Common myeloid progenitor, CD34-positive (primary cell): ENCODE measurements at places on chromosomes 4 and X.

GRCh38 chrX:48492293-48492910, 16.4 kb upstream of the PORCN start:
- no peaks in the 10 kb centered on the region for H3K4me1 ChIP-seq
- H3K4me3 ChIP-seq: no peak overlapping the region
- H3K27ac ChIP-seq: no peak overlapping the region
- H3K27me3 ChIP-seq: no peaks in the 10 kb centered on the region
- no peak for DNase-seq

DNA sequence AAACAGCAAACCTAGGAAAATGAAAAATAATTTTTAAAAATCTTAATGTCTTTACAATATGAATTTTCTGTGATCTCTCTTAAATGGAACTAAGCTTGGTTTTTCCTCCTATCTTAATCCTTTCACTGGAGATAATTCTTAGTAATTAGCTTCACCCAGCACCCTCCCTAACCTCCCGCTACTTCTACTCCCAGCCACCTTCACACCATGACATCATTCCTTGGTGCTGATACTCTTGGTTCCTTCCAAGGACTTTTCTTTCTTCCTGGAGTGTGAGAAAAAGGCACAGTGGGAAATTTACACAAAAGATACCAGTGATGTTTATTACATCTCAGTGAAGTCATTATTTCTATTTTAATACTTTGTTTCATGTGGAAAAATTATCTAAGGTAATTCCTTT, 163.6 kb upstream of the PLAC1 start:
- DNase-seq: no peak
- H3K4me3 ChIP-seq: no peak overlapping the region
- no peaks in the 10 kb centered on the region for H3K36me3 ChIP-seq
- peaks cover 5% of the 10 kb centered on the region for H3K4me1 ChIP-seq
- H3K27me3 ChIP-seq: no peaks in the 10 kb centered on the region

GRCh38 chr4:120630427-120630826, 292.1 kb downstream of the PRDM5 start:
- no peak overlapping the region for H3K4me3 ChIP-seq
- no peaks in the 10 kb centered on the region for H3K4me1 ChIP-seq
- no peaks in the 10 kb centered on the region for H3K27me3 ChIP-seq
- H3K36me3 ChIP-seq: no peaks in the 10 kb centered on the region
- no peak for DNase-seq
- H3K27ac ChIP-seq: no peak overlapping the region

DNA sequence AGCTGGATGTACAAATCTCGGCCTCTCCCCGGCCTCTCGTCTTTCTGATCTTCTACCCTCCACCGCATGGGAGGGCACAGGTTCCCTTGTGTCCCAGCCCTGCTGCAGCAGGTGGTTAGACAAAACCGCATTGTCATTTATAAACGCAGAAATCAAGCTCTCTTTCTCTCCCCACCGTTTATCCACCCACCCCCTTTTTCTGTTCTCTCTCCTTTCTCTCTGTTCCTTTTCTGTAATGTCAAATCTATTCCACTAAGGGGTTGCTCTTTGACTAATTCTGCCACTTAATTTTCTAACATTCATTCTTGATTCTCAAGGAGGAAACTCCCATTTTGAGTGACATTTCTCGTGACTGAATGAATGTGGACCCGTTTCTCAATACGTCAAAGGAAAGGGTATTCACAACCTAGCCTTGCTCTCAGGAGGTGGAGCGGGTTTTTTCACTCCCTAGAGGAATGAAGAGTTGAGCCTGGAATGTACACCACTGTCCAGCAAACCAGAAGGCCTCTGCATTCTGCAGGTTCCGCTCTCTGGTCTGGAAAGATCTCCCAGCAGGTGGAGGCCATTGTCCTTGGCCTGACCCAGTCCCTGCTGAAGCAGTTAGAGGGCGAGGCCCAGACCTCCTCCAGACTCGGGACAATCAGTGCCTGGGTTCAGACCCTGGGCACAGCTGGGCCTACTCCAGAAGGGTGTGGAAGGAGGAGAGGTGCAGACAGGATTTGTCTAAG, 70.9 kb upstream of the ENPP6 start:
- H3K27ac ChIP-seq: no peak overlapping the region
- H3K4me1 ChIP-seq: peaks cover 9% of the 10 kb centered on the region
- H3K36me3 ChIP-seq: no peaks in the 10 kb centered on the region
- no peak for DNase-seq

GRCh38 chrX:51484616-51485015, 11.8 kb downstream of the NUDT11 start:
- no peaks in the 10 kb centered on the region for H3K27me3 ChIP-seq
- no peaks in the 10 kb centered on the region for H3K4me1 ChIP-seq
- no peaks in the 10 kb centered on the region for H3K36me3 ChIP-seq

- H3K4me3 ChIP-seq: no peak overlapping the region
- no peak overlapping the region for H3K27ac ChIP-seq
- no peak for DNase-seq
- H3K36me3 ChIP-seq: no peaks in the 10 kb centered on the region
Observed at GRCh38 chrX:150849996-150850720, 48.3 kb downstream of the CD99L2 start.

- no peaks in the 10 kb centered on the region for H3K4me1 ChIP-seq
- H3K27me3 ChIP-seq: no peaks in the 10 kb centered on the region
- peaks cover 4% of the 10 kb centered on the region for H3K36me3 ChIP-seq
- no peak for DNase-seq
- H3K4me3 ChIP-seq: no peak overlapping the region
- no peak overlapping the region for H3K27ac ChIP-seq
Observed at GRCh38 chr4:156884183-156884582, 87.4 kb downstream of the PDGFC start.

- peaks cover 3% of the 10 kb centered on the region for H3K36me3 ChIP-seq
- peaks cover under 1% of the 10 kb centered on the region for H3K4me1 ChIP-seq
- H3K27me3 ChIP-seq: no peaks in the 10 kb centered on the region
- H3K27ac ChIP-seq: no peak overlapping the region
- DNase-seq: no peak
Observed at GRCh38 chr4:184432127-184432922, 42.0 kb downstream of the IRF2 start.

DNA sequence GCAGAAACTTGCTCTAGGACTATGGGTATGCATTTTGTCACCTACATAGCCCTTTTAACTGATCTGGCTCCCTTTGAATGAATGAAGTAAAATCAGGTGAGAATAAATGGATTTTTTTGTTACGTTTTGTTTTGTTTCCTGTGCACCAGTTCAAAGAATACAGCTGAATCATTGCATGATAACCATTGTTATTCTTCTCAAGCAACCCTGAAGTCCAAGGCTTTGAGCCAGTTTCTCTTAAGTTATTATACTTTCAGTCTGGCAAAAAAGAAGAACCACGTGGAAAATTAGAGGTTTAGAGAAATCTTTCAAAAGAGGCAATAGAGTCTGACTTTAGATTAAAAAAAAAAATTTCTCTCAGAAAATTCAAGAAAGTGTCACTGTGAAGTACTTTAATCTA, 398.6 kb upstream of the TECRL start:
- H3K27me3 ChIP-seq: no peaks in the 10 kb centered on the region
- DNase-seq: no peak
- no peaks in the 10 kb centered on the region for H3K36me3 ChIP-seq
- no peak overlapping the region for H3K27ac ChIP-seq
- no peak overlapping the region for H3K4me3 ChIP-seq

DNA sequence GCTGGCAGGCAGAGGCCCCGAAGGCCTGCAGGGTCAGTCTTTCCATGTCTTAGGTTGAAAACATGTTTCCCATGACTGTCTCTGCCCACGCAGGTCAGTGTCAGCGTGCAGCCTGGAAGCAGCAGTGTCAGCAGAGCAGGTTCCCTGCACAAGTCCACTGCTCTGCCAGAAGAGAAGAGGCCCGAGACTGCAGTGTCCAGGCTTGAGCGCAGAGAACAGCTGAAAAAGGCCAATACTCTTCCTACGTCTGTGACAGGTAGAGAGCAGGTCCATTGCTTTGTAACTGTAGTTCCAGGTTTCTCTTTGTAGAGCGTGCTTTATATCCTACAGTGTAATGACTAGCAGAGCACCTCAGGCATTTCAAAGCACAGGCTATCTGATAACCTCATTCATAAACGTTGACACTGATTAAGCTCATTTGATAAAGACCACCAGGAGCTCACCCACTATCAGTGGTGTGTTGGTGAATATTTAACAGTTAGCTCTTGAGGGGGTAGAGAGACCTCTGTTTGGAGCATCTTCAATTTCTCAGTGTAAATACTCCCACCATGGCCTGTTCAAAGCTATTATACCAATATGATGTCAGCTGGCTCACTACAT, 63.2 kb downstream of the AASDH start:
- no peak overlapping the region for H3K27ac ChIP-seq
- H3K4me3 ChIP-seq: no peak overlapping the region
- no peak for DNase-seq

GRCh38 chr4:17535242-17535641, 20.3 kb downstream of the CLRN2 start:
- H3K36me3 ChIP-seq: no peaks in the 10 kb centered on the region
- no peaks in the 10 kb centered on the region for H3K27me3 ChIP-seq
- DNase-seq: no peak
- no peaks in the 10 kb centered on the region for H3K4me1 ChIP-seq
- no peak overlapping the region for H3K4me3 ChIP-seq
- no peak overlapping the region for H3K27ac ChIP-seq

DNA sequence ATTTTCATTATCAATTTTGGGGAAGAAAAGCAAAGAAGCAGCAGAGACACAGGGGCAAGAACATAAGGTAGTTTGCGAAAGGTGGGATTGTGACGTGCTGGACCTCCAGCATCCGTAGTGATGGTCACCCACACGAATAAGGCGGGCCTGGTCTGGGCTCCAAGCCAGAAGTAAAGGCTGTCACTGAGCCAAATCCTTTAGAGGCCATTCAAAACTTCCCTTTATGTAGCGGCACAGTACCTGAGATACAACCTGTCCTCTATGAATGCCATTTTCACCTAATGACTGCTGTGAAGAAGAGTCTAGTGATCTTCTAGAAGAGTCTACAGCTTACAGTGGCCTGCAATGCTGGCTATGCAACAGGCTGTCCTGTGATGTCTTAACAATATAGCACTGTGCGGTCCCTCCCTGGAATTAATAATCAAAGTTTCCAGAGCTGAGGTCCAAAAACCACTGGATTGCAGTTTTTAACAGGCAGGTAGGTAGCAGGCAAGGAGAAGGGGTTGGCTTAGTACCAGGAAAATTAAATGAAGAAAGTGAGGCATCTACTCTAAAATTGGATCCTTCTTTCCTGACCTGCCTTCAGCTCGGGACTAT, 56.2 kb downstream of the TRIML1 start:
- no peak overlapping the region for H3K27ac ChIP-seq
- no peak for DNase-seq
- H3K4me1 ChIP-seq: no peaks in the 10 kb centered on the region
- H3K4me3 ChIP-seq: no peak overlapping the region
- H3K27me3 ChIP-seq: no peaks in the 10 kb centered on the region

GRCh38 chr4:142278663-142279062, 567.4 kb downstream of the INPP4B start:
- H3K27ac ChIP-seq: no peak overlapping the region
- no peak for DNase-seq
- H3K27me3 ChIP-seq: no peaks in the 10 kb centered on the region

GRCh38 chr4:56791316-56791715, 30.2 kb downstream of the SPINK2 start:
- peaks cover 11% of the 10 kb centered on the region for H3K4me1 ChIP-seq
- H3K27me3 ChIP-seq: no peaks in the 10 kb centered on the region
- H3K27ac ChIP-seq: no peak overlapping the region
- no peaks in the 10 kb centered on the region for H3K36me3 ChIP-seq
- no peak for DNase-seq
- H3K4me3 ChIP-seq: no peak overlapping the region
